Tibial artery (tissue), 4 donors: ENCODE measurements at places on chromosomes 13 and 19.
A peak's percentile ranks its signal among the peaks of the same experiment; 100 is the strongest.

- DNase-seq: no peak
Observed at GRCh38 chr13:104816726-104817125, 1718.7 kb downstream of the EFNB2 start.

GRCh38 chr13:78084401-78084800 is 165.8 kb upstream of the EDNRB start:
- no peak for DNase-seq

DNA sequence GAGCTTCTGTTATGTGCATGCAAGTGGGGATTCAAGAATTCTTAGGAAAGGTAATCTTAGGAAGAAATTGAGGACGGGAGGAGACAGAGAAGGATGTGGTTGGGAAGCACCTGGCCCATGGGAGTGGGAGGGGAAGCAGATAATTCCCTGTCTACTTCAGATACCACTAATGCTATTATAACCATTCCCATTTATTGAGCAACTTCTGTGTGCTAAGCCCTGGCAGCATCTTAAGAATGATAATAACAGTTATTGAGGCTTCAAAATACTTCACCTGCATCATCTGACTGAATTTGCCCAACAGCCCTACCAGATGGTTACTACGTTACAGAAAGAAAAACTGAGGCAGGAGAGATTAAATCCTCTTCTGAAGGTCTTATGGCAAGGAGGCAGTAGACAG is 1.4 kb downstream of the EPS8L1 start:
- no peak for DNase-seq

GRCh38 chr19:15934332-15935078 is at the start of gene CYP4F11:
TSS of gene CYP4F11 (minus strand) at chr19:15934529. CDS start at chr19:15934408, 121 bp downstream.
- DNase-seq: peak; percentile 89

DNA sequence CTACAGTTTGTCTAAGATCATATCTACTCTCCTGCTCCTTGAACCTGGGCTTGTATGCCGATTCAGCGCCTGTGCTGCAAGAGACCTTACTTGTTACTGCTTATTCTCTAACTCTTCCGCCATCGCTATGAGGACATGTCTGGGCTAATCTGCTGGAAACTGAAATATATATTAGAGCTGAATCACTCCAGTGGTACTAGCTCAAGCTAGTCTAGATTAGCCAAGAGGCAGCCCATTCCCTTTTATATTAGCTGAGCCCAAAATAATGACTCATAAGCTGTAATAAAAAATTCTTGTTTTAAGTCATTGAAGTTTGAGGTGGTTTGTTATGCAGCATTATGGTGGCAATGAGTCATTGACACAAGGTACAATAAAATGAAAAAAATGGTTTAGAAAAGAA is 52.8 kb downstream of the SLC6A16 start:
- DNase-seq: no peak

GRCh38 chr13:111472083-111472482 is 151.6 kb downstream of the TEX29 start:
- no peak for DNase-seq

GRCh38 chr13:40549500-40550094 is 116.8 kb downstream of the FOXO1 start:
- peak; percentile 78 for DNase-seq

GRCh38 chr13:31020996-31021395 is 88.5 kb downstream of the TEX26 start:
- DNase-seq: no peak

DNA sequence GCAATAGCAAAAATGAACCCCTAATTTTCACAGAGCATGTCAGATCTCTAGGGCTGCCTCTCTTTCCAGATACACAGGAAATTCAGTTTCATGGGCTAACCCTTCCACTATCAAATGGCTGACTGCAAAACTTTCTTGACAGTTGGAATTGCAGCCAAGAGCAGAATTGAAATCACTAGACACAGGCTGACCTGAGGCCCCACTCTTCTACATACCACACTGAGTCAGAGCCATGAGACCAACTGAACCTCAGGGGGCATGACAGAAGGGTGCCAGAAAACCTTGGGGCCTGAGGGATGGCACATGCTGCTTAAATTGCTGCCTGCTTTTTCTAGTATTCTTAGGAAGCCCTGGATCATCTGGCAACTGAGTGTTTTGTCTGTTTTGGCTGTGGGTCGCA is 1.7 kb upstream of the DLEU7 start:
- DNase-seq: no peak

- no peak for DNase-seq
Observed at GRCh38 chr13:51244637-51245405, 22.6 kb downstream of the FAM124A start.

- DNase-seq: peak; percentile 75
Observed at GRCh38 chr19:49528211-49528771, 488 bp downstream of the RCN3 start.

DNA sequence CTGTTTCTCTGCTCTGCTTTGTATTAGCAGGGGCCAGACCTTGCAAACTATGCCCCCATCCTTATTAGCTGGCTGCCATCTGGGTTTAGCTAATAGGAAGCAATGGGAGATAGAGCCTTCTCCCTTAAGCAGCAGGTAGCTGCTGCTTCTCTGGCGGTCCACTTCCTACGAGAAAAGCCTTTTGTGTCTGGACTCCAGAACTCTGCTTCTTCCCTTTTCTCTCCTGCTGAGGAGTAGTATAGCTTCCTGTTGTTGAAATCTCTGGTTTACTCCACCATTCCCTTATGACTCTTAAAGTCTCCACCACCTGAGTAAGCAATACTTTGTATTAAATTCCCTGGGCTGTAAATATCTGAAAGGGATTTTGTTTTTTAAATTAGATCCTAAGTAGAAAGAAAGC is 147.1 kb downstream of the DNAJC15 start:
- DNase-seq: no peak

- no peak for DNase-seq
Observed at GRCh38 chr13:40958655-40959054, 60.5 kb downstream of the ELF1 start.

DNA sequence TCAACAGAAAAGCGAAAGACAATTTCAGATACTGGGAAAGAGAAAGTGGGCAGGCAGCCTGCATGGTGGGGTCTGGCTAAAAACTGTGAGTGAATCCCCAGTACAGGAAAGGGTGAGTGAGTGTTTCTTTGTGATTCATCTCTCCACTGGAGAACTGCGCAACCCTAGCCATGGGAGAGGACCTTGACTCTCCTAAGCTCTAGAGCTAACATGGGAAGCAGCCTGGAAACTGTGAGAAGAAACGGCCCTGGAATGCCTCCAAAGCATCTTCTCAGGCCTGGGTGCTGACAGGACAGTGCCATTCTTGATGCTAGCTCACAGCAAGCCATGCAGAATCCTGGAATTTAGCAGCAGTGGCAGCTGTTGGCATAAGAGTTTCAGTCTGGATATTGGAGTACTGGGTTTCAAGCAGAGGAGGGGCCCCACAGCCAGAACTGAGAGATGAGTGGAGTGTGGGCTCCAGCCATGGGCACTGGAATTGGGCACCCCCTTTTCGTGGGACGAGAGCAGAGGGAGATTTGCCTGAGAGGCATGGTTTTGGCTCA is 18.7 kb upstream of the SLAIN1 start:
- no peak for DNase-seq

DNA sequence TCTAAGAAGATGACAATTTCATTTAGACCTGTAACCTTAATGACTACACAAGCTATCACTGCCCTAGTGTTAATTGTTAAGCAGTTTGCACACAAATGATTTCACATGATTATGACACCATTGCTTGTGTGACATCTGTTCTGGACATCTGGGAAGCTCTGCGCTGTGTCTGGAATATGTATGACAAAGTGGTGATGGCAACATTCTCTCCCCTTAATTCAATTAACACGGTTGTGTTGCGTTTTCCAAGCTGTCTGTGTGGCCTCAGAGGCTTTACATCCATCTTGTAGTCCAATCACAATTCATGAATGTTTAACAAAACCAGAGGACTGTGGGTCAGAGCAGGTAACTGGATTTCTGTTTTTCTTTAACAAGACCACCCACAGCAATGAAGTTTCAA is 204.4 kb downstream of the COG6 start:
- DNase-seq: no peak

DNA sequence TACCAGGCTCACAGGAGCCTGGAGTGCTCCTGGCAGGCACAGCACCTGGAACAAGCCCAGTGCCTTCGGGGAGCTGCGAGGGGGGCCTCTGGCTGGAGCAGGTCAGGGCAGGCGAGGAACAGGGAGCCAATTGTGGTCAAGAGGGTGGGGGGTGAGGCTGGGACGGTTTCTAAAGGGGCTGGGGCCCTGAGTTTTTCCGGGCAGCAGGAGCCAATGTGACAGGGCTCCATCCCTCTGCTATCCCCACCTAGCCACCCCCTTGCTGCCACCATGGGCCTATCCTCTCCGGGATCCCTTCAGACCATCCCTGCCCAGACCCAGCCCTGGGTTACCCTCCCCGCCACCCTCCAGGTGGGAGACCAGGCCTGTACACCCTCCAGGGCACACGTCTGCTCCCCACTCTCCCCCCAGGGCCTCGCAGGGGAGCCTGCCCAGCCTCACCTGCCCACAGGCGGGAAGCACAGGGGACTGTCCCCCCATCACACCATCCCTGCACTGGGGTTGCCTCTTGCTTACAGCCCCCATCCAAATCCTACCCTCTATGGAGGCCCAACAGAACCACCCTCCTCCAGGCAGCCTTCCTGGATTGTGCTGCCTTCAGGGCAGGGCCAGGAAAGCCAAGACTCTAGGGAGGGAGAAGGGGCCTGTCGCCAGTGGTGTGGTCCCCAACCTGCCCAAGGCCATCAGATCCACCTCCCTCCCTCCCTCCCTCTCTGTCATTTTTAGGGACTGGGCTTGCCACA is 121.0 kb downstream of the URI1 start:
- DNase-seq: no peak

GRCh38 chr13:114080739-114081561 is 51.5 kb downstream of the RASA3 start:
- DNase-seq: no peak

GRCh38 chr19:17522988-17523872 is 11.8 kb downstream of the PGLS start:
- DNase-seq: peak; percentile 77

DNA sequence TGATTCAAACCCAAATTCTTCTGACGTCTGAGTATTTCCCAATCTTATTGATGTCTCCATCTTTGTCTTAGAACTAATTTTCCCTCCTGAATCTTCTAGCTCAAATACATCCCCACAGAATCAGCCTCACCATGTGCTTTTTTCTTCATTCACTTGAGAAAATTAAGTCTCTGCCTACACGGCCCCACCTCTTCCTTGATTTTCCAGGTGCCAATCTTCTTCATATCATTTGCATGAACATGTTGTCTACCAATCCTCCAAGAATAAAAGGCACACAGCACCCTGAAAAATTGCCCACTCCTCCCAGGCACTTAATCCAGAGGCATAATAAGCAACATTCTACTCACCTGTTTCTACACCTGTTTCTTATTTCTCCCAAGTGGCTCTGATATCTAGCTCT is 408.1 kb upstream of the NBEA start:
- DNase-seq: no peak

GRCh38 chr13:35524171-35524570 is 47.7 kb upstream of the MAB21L1 start:
- no peak for DNase-seq

GRCh38 chr13:40671956-40672764 is 5.7 kb upstream of the FOXO1 start:
- no peak for DNase-seq
